T-helper 2 cell (primary cell): ENCODE measurements at places on chromosomes 4 and X.

DNA sequence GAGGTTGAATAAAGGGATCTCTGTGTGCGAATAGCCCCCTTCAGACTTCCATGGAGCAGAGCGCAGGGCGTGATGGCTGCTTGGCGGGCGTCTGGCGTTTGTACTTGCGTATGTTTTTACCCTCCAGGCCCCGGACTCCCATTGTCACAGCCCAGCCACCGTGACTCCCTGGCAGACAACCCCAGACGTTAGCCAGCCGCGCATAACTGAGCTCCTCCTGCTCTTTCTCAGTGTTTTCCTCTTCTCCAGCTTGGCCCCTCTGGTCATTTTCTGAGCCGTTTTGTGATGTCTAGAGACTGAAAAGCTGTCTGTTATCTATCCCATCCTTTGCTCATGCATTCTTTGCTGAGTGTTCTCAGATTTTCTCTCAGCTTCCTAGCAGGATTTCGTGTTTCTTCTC, 54.3 kb downstream of the IGFBP7 start:
- no peak for DNase-seq

GRCh38 chrX:18428006-18428405, 2.6 kb downstream of the CDKL5 start:
- no peak for DNase-seq

GRCh38 chrX:149830192-149830873, 48.6 kb downstream of the MAGEA9 start:
- no peak for DNase-seq

DNA sequence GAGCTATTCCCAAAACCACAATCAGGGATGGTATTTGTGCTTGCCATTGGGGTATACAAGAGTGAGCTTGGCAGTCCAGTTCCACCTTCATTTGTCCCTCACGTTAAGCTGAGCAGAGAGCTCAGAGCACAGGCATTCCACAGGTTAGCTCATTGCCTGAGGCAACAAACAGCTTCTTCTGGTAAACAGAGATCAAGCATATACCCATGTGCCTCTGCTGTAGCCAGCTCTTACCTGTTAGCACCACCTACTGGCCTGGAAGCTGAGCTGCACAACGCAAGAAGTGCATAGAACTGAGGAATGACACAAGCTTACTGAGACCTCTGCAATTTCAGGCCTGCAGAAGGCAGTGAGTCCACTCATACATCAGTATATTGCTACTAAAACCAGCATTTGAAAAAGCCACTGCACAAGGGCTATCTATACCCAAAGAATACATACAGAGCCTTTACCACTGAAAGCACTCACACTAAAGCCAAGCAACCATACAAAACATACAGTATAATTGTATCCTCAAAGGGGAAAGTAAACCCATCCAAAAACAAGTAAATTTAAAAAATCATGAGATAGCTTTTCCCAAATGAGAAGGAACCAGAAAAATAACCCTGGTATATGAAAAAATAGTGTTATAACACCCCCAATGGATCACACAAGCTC, 258.3 kb upstream of the GABRA2 start:
- DNase-seq: no peak

DNA sequence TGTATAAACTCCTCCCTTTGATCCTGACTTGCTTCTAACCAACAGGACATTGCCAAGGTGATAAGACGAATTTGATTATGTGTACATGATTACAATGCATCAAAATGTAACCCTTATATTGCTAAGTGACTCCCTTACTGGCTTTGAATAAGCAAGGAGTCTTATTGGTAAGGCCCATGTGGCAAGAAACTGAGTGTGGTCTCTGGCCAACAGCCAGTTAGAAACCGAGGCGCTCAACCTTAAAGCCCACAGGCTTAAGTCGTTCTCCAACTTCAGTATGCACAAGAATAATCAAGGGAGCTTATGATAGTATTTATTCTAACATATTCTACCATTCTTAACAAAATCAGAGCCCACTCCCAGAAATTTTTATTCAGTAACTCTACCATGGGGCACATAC, 374.2 kb upstream of the F9 start:
- DNase-seq: no peak

- peak; percentile 11 for DNase-seq
These were observed 304.5 kb upstream of the DIPK2B start for GRCh38 chrX:45505214-45505613.

DNA sequence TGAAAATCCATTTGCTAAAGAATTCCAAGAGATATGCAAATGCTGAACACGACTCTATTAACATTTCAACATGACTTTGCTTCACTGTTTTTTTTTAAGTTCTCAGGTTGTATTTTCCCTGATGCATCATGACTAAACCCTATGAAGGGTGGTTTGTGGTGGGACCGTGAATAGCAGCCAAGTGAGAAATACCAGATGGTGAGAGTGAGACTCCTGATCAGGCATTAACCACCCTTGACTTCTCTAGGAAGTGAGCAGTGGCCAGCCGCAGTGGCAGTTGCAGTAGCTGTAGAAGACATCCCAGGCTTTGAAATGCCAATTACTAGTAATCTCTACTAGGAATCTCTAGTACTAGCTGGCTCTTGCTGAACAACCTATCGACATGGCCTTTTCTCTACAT, 383.4 kb downstream of the FAM133A start:
- no peak for DNase-seq

DNA sequence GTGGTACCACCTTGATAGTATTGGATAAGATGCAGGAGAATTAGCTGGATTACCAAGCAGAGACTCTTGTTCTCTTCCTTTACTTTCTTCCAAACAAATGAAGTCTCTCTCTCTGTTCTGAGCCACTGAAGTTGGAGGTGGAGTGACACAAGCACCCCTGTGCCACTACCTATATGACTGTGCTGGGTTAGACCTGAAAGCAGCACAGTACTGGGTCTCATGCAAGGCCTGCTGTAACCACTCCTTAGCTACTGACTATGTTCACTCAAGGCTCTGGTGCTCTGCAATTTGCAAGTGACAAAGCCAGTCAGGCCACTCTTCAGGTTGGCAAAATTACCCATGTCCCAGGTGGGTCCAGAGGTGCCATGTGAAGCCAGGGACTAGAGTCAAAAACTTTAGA, 389.6 kb upstream of the MAOA start:
- DNase-seq: no peak

GRCh38 chr4:100060765-100061416, 110.8 kb upstream of the H2AZ1 start:
- no peak for DNase-seq

DNA sequence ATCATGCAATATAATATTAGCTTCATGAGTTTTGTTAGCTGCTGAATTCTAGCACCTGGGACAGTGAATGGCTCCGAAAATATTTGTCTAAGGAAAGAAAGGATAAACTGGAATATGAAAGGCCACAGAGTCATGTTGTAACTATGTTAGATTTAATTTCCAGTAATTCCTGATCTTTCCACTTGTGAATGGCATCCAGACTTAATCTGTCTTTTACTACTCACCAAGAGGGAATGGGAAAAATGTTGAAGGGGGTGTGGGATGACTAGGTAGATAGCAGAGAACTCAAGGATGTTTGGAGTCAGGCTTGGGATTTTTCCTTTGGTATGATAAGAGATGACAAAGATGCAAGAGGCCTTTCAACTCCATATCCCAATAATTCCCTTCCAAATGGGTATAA, 9.4 kb downstream of the ADH6 start:
- no peak for DNase-seq

DNA sequence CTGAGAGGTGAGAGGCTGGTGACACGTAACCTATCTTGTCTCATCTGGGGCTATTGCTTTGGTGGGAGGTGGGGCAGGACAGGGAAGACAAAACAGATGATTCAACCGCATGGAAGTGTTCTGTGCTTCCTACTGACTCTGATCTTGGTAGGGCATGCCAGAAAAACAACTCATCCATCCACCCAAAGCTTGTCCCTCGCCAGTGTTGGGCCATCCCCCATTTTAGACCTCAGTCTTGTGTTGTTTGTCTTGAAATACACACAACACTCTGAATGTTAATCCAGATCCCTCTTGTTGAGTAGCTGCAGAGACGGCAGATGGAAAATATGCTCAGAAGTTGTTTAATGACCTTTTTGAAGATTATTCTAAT, 377 bp downstream of the CHRNA9 start:
- DNase-seq: no peak

DNA sequence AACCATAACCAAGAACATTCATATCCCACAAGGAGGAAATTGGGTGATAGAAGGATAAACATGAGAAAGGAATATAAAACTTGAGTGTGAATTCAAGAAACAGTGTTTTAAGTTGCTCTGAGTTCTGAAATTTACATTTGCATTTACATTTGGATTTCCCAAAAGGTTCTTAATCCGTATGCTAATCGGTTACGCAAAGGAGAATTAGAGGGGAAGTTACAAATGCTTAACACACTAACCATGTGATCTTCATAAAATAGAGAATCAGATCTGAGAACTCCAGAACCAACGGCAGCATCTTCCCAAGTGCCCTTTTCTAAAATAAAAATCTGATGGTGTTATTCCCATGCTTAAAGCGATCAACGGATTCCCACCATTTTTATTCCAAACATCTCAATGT, 48.0 kb downstream of the PROM1 start:
- DNase-seq: no peak

DNA sequence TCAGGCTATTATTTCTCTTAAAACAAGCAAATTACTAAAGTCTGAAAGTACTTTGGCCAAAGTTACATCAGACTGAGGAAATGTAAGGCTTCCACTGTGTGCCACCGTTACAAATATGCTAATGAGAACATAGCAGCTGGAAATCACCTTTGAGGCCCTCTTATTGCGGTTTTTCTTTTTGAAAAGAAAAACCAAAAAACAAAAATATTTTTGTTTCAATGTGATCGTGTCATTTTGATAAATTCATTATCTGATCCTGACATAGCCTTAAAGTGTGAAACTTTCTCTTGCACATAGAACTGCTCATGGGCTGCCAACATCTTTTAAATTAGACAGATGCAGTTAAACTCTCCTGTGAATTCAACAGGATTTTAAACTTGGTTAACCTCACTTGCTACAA, 2.8 kb upstream of the TIFA start:
- peak; percentile 82 for DNase-seq

DNA sequence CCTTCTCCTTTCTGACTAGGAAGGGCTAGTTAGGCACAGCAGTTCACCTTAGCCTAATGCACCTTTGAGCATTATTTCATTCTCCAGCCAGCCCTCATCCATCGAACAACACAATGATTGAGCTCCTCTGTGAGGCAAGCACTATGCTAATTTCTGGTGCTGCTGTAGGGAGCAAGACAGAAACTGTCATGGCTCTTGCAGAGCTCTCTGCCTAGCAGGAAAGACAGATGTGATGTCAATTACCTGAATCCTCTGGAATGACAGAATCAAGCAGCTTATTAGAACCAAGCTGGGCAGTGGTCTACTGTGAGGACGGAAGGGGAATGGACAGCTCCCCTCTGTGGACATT, 256.1 kb upstream of the NOCT start:
- DNase-seq: no peak

DNA sequence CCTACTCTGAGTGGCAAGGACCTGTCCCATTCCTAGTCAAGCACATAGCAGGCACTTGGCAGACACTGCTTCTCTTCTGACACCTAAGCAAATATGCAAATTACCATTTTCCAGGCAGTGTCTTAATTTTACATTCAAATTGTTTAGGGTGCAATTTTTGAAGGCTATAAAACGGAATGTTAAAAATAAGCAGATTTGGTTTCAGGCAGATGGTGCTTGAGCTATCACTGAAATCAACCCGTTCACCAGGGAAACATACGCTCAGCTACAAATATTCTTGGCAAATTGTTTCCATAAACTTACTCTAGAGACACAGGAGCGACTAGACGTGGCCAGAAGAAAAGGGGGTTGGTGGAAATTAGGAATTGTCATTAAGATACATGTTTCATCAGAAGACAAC, 45.7 kb downstream of the BEND2 start:
- no peak for DNase-seq

- DNase-seq: no peak
These were observed 82.8 kb downstream of the PDGFC start for GRCh38 chr4:156888762-156889161.

DNA sequence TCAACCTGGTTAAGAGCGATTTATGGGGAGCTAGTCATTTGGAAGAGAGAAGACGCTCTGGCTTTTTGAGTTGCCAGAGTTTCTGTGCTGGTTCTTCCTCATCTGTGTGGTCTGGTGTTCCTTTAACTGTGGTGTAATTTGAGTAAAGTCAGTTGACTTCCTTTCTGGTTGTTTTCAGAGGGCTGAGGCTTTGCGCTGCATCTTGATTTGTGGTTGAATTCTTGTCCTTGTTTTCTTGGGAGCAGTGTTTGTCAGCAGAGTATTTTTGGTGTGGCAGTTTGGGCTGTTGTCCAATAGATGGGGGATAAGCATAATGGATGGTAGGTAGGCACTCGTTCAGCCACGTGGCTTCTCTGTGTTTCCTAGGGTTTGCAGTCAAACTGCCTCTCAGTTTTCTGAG, 2143.2 kb upstream of the TENM3 start:
- DNase-seq: no peak

GRCh38 chr4:145957302-145957701, 18.7 kb upstream of the ZNF827 start:
- no peak for DNase-seq

- DNase-seq: no peak
These were observed 10.5 kb upstream of the THOC2 start for GRCh38 chrX:123743312-123743711.

DNA sequence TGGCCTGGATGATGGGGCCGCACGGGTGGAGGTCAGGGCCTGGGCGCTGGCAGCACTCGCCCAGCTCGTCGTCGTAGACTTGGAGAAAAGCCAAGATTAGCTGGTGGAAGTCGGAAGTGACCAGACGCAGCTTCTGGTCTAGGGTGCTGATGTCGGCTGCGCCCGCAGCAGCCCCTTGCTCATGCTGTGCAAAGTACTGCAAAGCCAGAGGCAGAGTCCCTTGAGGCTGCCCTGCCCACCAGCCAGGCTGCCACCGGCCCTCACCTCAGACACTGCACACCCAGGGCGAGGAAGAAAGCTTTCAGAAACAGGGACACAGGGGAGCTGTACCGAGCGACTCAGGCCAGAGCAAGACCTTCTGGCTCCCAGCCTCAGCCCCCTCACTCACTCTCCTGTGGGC, 9.7 kb upstream of the TREX2 start:
- DNase-seq: no peak

- no peak for DNase-seq
These were observed 34.7 kb upstream of the PGRMC2 start for GRCh38 chr4:128322311-128322710.

GRCh38 chrX:97039363-97040029, 155.8 kb downstream of the RPA4 start:
- no peak for DNase-seq

GRCh38 chrX:32745323-32745722, 466.0 kb downstream of the DMD start:
- DNase-seq: no peak

- DNase-seq: no peak
These were observed 15.4 kb downstream of the FAM9C start for GRCh38 chrX:13028871-13029636.

GRCh38 chr4:172547724-172548123, 620.9 kb upstream of the GALNT7 start:
- DNase-seq: no peak

DNA sequence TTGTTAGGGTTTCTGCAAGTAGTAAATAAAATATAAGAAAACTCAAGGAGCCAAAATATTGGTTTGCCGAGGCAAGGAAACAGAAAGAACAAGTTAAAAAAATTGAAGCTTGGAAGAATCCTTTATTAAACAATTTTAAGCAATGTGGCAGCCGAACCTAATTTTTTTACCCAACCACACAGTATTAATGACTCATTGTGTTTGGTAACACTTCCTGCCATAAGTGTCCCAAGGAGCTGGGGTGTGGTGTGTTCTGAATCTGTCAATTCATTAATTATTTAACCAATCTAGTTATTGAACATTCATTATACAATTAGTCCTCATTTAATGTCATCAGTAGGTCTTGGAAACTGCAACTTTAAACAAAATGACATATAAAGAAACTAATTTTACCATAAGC, 19.3 kb upstream of the CPE start:
- no peak for DNase-seq
